Upper lobe of right lung (tissue), 1 donor: ENCODE measurements at places on chromosomes 1 and 21. TPM values are rescaled to one million over a fixed set of nuclear protein-coding genes. Genes with fewer than 3 reads are reported as not detected.

CYP4A22 gene
- total RNA-seq = not detected

AMY1B gene
- 4.1 TPM for total RNA-seq

DMBX1 gene
- not detected for total RNA-seq

PDPN gene
- total RNA-seq = 47.0 TPM

MRAP gene
- 0.46 TPM for total RNA-seq

DIPK1A gene
- 4.6 TPM for total RNA-seq

SPATA45 gene
- not detected for total RNA-seq

NBPF15 gene
- 42.5 TPM for total RNA-seq

KCNT2 gene
- total RNA-seq = 8.1 TPM

NBPF14 gene
- 21.8 TPM for total RNA-seq

NES gene
- 54.7 TPM for total RNA-seq

ACTN2 gene
- 2.8 TPM for total RNA-seq

TNFRSF1B gene
- 62.4 TPM for total RNA-seq

FMO3 gene
- total RNA-seq = 22.7 TPM

HMGCS2 gene
- not detected for total RNA-seq

COL8A2 gene
- total RNA-seq = 16.2 TPM

LCE1B gene
- not detected for total RNA-seq
